ENCODE measurements at places on chromosomes 12 and 14.

GRCh38 chr12:55899082-55899481, 28.6 kb downstream of the PYM1 start:
- H3K27me3 ChIP-seq, result no peaks in the 10 kb centered on the region
- DNase-seq, result no peak
- no peak overlapping the region for H3K4me3 ChIP-seq
- peaks cover 15% of the 10 kb centered on the region for H3K36me3 ChIP-seq
- peaks cover 8% of the 10 kb centered on the region for H3K4me1 ChIP-seq

DNA sequence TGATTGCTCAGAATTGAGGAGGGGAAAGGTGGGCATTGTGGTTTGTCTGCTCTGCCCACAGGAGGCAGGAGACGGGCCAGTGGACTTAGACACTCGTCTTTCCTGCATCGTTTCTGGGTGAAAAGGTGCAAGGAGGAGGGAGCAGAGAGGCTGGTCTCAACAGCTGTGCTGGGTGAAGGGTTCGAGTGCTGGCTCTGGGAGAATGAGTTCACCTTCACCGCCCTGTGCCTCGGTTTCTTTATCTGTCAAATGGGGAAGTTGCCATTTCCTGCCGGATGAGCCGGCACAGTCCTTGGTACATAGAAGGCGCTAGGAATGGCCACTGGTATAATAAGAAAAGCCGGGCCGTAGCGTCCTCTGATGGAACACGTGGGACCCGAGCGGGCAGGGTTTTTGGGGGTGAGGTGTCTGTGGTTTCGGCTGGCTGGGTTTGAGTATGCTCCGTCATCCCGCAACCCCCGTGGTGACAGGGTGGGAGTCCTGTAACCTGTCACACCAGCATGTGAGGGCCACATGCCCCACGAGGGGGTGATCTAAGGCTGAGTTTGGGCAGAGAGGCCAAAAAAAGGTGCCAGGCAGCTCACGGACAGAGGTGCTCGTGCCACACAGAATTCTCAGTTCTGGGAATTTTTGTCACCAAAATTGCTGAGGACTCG, 7.3 kb downstream of the BCL7A start:
- no peak overlapping the region for H3K27ac ChIP-seq
- no peaks in the 10 kb centered on the region for H3K36me3 ChIP-seq
- no peaks in the 10 kb centered on the region for H3K27me3 ChIP-seq
- no peak overlapping the region for H3K4me3 ChIP-seq

DNA sequence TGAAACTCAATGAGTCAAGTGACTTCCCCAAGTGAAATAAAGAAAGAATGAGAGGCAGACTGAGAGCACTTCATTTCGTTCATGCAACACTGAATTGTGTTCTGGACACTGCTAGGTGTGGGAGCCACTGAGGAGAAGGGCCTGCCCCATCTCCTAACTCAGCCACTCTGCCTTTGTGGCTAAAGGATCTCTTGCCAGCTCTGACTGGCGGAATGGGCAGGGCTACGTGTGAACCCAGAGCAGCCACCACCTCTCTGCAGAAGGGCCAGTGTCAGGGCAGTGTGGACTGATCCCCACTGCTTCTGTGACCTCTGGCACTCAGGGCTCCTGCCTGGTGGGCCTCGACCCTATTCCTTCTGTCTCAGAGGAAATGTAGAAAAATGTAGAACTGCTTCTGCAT, 46.5 kb upstream of the GZMB start:
- H3K27me3 ChIP-seq, result no peaks in the 10 kb centered on the region
- peaks cover 8% of the 10 kb centered on the region for H3K36me3 ChIP-seq
- H3K27ac ChIP-seq, result no peak overlapping the region
- no peak overlapping the region for H3K4me3 ChIP-seq
- peaks cover 55% of the 10 kb centered on the region for H3K4me1 ChIP-seq

GRCh38 chr12:51403681-51404136, 12.5 kb upstream of the GALNT6 start:
- H3K27ac ChIP-seq, result no peak overlapping the region
- no peak overlapping the region for H3K4me3 ChIP-seq
- DNase-seq, result no peak
- H3K27me3 ChIP-seq, result peaks cover 12% of the 10 kb centered on the region
- H3K4me1 ChIP-seq, result no peaks in the 10 kb centered on the region

- no peak overlapping the region for H3K27ac ChIP-seq
These were observed 117.2 kb downstream of the SAMD4A start for GRCh38 chr14:54683882-54684794.

DNA sequence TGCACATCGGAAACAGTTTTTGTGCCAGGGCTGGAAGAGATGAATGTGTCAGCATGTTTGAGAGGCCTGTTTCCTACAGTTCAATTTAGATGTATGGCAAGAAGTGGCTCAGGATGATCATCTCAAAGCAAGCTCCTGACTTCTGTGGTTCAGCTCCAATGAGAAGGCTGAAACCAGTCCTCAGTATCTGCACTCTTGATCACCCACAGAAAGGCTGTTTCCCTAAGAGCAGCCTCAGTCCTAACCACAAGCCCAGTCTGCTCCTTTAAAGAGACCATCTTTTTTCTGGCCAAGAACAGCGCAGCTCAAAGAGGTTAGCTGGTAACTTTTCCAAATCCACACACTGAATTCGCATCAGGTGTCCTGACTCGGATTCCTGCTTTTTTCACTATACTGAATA, 19.2 kb downstream of the CSRP2 start:
- H3K27me3 ChIP-seq, result no peaks in the 10 kb centered on the region
- peaks cover 5% of the 10 kb centered on the region for H3K36me3 ChIP-seq
- DNase-seq, result no peak
- no peaks in the 10 kb centered on the region for H3K4me1 ChIP-seq
- no peak overlapping the region for H3K4me3 ChIP-seq

DNA sequence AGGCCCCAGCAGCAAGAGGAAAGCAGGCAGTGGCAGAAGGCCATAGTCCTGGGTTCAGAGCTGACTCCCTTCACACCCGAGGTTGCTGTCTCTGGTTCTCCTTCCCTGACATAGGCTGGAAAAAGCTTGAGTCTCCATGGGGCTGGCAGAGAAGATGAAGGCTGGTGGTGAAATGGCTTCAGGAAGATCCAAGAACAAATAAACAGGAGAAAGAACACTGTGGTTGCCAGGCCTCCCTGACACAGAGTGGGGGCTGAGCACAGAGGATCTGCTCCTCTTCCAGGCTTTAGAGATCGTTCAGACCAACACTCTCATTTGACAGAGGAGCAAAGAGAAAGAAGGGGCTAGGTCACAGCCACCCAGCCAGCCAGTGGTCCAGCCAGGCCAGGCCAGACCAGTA, 14.3 kb downstream of the HDAC7 start:
- H3K4me3 ChIP-seq, result peak overlapping the region; percentile 79
- no peak for DNase-seq
- peaks cover 60% of the 10 kb centered on the region for H3K36me3 ChIP-seq
- peak overlapping the region; percentile 98 for H3K27ac ChIP-seq
- no peaks in the 10 kb centered on the region for H3K27me3 ChIP-seq

- no peaks in the 10 kb centered on the region for H3K4me1 ChIP-seq
- DNase-seq, result no peak
- no peak overlapping the region for H3K27ac ChIP-seq
- no peaks in the 10 kb centered on the region for H3K27me3 ChIP-seq
These were observed 125.4 kb upstream of the PLEKHA5 start for GRCh38 chr12:19003987-19004619.

DNA sequence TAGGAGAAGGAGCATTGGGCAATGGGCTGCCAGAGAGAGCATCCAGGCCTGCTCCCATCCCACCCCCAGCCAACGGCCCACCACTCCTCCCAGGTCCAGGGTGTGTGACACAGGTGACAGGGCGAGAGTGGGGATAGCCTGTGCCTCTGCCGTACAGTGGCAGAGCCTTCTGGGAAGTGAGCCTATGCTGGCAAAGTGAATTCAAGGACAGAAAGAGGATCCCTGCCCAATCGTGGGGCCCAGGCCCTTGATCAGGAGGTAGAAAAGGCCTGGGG, 553 bp upstream of the KRT79 start:
- H3K36me3 ChIP-seq, result no peaks in the 10 kb centered on the region
- H3K4me3 ChIP-seq, result no peak overlapping the region
- H3K27me3 ChIP-seq, result peaks cover 5% of the 10 kb centered on the region
- H3K4me1 ChIP-seq, result peaks cover 31% of the 10 kb centered on the region
- DNase-seq, result no peak

DNA sequence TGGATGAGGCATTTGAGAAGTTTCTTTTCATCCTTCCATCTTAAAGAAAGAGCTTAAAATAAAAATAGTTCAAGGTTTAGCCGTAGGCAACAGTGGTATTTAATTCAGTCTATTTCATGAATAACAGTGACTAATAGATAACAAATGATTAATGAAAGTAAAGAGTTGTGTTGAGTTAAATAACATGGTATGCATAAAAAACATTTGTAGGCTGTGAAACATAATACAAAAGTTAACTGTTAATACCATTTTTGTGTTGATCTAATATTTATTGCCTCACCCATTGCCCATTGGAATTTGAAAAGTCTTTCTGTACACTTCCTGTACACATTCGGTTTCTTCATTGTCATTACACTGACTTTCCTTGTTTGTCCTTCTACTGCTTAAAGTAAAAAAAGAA, 108.6 kb upstream of the PDE3A start:
- H3K36me3 ChIP-seq, result no peaks in the 10 kb centered on the region
- H3K4me1 ChIP-seq, result no peaks in the 10 kb centered on the region
- no peak overlapping the region for H3K27ac ChIP-seq
